ENCODE measurements at places on chromosomes 7 and 10.

DNA sequence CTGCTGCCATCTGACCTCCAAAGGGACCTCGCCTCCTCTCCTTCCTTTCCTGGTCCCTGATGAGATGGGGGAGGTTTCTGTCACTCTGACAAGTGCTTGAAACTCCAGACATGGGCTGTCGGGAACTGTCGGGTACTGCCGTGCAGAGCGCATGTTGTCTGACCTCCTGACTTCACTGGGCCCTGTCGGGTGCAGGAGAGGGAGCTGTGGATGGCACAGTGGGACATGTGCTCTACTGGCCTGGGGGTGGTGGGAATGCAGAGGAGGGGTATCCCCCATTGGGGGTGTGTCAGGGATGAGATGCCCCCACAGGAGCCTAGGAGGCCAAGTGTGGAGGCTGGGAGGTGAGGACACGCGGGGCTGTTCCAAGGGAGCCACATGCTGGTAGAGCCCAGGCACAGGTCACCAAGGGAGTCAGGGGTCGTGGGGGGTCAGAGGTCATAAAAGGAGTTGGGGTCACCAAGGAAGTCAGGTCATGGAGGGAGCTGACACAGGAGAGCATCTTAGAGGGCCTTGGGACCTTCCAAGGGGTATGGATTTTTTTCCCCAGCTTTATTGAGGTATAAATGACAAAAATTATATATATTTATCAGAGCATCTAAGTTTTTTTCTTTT is 30.9 kb downstream of the TMEM120A start:
- DNase-seq = no peak

GRCh38 chr7:64098-64915 is 128.1 kb upstream of the FAM20C start:
- DNase-seq = no peak

DNA sequence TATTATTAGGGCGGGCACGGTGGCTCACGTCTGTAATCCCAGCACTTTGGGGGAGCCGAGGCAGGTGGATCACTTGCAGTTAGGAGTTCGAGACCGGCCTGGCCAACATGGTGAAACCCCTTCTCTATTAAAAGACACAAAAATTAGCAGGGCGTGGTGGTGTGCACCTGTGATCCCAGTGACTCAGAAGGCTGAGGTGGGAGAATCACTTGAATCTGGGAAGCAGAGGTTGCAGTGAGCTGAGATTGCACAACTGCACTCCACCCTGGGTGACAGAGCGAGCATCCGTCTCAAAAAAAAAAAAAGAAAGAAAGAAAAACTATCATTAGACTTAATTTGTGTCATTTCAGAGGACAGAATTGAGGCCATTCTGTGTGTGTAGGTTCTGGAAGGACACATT is 752.7 kb upstream of the GALNT17 start:
- DNase-seq = no peak

- no peak for DNase-seq
Observed at GRCh38 chr7:141974831-141975230, 1.3 kb upstream of the TAS2R38 start.

DNA sequence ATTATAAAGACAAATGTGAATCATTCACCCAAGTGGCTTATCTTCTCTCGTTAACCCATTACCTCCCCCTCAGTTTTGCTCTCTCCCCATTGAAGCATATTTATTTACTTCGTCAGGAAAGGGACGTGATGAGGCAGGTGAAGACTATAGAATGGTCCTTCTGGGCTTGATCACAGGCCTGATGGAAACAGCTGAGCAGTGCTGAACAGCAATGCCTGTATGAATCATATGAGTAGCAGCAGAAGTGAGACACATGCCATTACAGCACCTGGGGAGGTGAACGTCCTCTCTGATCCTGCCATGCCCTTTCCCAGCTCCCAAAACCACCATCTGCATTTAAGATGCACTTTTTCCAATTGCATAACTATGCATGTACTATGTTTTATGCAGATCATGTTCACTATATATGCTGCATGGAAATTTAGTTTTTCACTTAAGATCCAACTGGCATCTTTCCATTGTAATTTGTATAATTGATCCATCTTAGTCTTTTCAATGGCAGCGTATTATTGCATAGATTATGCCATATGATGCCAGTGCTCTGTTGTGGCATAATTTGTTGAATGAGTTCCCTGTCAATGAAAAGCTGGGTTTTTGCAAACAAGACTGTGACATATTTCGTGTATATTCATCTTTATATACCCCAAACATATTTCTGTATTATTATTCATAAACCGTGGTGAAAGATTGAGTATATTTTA is 105.3 kb downstream of the CXCL12 start:
- no peak for DNase-seq

DNA sequence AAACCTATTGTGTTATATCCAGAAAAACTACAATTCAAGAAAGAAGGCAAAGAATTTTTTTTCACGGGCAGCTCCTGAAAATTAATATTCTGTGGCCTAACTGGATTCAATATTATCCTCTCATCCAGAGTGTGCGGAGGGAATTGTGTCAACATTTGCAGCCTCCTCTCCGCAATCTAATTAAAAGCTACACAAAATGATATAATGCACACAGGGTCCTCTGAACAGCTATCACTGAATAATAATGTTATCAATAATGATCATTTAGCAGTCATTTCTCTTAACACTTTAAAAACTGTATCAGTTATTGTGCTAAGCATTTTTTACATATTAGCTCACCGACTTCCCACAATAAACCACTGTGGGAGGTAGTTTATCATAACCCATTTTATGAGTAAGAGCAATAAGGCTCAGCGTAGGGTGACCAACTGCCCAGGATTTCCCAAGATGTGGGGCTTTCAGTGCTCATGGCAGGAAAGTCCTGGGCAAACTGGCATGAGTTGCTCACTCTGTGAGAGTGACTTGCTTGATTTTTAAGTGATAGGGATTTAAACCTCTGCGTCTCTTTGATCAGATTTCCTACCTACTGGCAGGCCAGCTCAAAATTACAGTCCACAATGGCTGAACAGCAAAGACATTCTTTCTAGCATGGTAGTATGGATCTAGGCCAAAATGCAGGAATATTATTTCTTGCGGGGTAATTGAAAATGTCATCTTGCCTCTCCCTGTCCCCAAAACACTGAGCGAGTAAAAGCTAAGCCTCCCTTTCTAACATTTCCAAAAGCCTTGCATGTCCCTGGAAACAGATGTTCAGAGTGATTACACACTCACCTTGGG is 65.7 kb downstream of the AOAH start:
- DNase-seq = no peak

- DNase-seq = no peak
Observed at GRCh38 chr10:34622945-34623344, 192.2 kb downstream of the PARD3 start.

- DNase-seq = no peak
Observed at GRCh38 chr7:155797262-155798250, 14.7 kb downstream of the SHH start.

DNA sequence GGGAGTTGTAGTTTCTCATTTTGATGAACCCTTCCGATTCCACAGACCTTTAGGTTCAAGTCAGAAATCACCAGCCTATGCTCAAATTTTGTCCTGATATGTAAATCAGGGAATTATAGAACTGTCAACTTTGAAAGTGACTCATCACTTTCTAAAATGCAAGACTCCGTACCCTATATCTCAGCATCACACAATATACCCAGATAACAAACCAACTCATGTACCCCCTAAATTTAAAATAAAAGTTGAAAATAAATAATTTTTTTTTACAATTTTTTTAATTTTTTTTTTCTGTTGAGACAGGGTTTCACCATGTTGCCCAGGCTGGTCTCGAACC is 393 bp upstream of the ARHGAP19 start:
- no peak for DNase-seq

GRCh38 chr7:102413091-102413490 is 16.9 kb downstream of the PRKRIP1 start:
- DNase-seq = no peak

- DNase-seq = no peak
Observed at GRCh38 chr10:114180937-114181336, 1.8 kb downstream of the TDRD1 start.

DNA sequence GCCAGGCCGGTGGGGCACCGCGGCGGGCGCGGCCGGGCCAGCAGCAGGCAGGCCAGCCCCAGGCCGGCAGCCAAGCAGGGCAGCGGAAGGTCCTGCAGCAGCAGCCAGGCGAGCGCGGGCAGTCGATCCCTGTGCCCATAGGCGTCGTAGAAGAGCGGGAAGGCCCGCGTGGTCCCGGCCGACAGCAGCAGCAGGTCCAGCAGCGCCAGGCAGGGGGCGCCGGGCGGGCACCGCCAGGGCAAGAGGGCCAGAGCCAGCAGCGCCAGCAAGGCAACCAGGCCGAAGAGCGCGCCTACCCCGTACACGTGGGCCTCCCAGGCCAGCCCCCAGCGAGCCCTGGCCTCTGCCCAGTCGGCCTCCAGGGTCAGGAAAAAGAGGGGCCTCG is 8.4 kb upstream of the RBM28 start:
- DNase-seq = no peak

DNA sequence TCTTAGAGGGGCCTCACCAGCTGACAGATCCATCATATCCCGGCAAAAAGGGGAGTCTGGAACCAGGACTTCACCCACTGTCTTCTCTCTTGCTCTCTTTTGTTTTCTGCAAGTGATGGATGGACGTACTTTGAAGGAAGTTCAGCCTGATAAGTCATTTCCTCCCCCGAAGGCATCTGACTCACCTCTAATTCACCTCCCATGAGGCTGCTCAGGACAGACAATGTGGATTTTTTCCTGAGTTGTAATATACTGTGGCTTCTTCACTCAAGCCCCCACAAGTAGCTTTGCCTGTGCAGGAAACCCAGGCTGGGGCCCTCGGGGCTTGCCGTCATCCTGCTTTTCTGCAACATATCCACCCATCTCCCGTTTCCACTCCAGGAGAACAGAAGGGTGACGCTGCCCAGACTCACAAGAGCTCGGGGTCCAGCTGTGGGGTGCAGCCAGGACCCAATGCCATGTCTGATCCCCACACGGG is 70.4 kb downstream of the ASB13 start:
- no peak for DNase-seq

- DNase-seq = no peak
Observed at GRCh38 chr7:960269-960871, 5.9 kb upstream of the ADAP1 start.

Measured in central memory CD8-positive, alpha-beta T cell (primary cell).